ENCODE measurements at places on chromosomes 3 and 15. TPM values are rescaled to one million over a fixed set of nuclear protein-coding genes. Genes with fewer than 3 reads are reported as not detected.

- no peaks in the 10 kb centered on the region for H3K27me3 ChIP-seq
- no peak for DNase-seq
- H3K36me3 ChIP-seq = no peaks in the 10 kb centered on the region
Measured at GRCh38 chr3:67559029-67559605, 95.3 kb downstream of the SUCLG2 start.

DNA sequence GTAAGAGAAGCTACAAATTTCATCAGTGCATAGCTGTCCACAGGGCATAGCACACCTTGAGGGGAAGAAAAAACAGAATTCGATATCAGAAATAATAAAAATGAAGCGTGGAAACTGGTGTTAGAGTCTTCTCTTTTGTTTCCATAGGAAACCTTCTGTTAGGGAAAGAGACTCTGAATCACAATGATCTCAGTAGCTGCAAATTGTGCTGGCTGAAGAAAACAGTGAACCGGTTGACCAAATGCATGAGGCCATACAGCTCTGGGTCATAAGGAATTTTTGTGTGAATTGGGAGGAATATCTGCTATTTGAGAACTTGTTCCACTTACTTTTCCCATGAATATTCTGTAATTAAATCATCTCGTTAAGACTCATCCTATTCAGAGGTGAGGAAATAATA lies 580.2 kb upstream of the NECTIN3 start:
- no peaks in the 10 kb centered on the region for H3K36me3 ChIP-seq
- H3K27me3 ChIP-seq = no peaks in the 10 kb centered on the region
- H3K4me3 ChIP-seq = no peak overlapping the region
- no peaks in the 10 kb centered on the region for H3K4me1 ChIP-seq
- DNase-seq = no peak

DNA sequence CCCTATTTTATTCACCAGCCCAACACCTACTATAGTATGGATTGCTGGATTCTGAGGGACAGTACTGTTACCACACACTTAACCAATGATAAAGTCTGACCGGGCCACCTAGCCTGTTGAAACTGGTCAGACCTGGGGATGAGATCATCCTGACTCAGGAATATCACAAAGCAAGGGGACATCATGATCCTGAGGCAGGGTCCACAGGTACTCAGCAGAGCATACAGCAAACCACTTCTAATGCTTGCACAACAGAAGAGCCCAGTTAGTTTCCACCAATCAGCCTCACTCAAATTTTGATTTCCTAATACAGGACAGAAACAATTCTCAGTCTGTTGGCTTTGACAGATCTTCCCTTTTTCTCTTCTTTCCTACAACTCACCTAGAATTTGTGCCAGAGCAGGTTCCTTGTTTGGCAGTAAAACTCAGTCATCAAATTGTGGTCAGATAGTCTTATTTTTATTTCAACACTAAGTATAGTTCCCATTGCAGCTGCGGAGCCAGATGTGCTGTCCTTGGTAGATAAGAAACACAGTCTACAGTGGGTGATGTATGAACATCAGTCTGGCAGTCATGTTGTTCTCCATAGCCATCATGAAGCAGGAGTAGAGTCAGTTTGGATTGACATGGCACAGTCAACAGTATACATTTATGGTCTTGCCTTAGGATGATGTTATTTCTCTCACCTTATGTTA lies 90.1 kb upstream of the PRR23C start:
- no peak for DNase-seq
- no peak overlapping the region for H3K4me3 ChIP-seq
- no peaks in the 10 kb centered on the region for H3K36me3 ChIP-seq
- H3K27ac ChIP-seq = no peak overlapping the region

DNA sequence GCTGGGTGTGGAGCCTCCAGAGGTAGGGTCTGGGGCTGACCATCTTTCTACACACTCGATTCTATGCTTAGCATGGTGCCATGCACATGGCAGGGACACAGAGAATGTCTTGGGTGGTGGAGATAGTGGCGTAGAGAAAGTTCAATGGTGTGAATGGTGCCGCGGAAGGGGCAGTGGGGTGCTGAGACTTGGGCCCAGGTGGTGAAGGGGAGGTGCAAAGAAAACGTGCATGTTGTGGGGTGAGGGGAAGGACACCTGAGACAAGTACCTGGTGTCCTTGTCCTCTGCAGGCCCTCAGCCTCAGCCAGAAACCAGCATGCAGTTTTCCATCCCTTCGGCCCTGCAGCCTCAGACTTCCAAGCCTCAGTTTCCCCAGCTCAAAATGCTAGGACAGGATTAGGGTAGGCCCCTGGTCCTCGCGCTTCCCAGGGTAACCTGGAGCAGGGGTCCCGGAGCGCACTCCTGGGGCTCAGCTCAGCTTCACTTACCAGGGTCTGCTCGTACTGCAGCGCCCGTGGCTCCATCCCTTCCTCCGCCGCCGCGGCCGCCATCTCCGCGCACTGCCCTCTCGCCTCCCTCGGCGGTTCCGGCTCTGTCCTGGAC lies 375 bp downstream of the CLCN2 start:
- H3K27ac ChIP-seq = peak overlapping the region; percentile 95
- H3K27me3 ChIP-seq = peaks cover 13% of the 10 kb centered on the region
- DNase-seq = no peak
- peak overlapping the region; percentile 94 for H3K4me3 ChIP-seq
- H3K36me3 ChIP-seq = no peaks in the 10 kb centered on the region
- peaks cover 20% of the 10 kb centered on the region for H3K4me1 ChIP-seq

- no peak for DNase-seq
- no peaks in the 10 kb centered on the region for H3K27me3 ChIP-seq
- no peaks in the 10 kb centered on the region for H3K4me1 ChIP-seq
- H3K27ac ChIP-seq = no peak overlapping the region
Measured at GRCh38 chr3:41405466-41405865, 206.2 kb downstream of the CTNNB1 start.

DNA sequence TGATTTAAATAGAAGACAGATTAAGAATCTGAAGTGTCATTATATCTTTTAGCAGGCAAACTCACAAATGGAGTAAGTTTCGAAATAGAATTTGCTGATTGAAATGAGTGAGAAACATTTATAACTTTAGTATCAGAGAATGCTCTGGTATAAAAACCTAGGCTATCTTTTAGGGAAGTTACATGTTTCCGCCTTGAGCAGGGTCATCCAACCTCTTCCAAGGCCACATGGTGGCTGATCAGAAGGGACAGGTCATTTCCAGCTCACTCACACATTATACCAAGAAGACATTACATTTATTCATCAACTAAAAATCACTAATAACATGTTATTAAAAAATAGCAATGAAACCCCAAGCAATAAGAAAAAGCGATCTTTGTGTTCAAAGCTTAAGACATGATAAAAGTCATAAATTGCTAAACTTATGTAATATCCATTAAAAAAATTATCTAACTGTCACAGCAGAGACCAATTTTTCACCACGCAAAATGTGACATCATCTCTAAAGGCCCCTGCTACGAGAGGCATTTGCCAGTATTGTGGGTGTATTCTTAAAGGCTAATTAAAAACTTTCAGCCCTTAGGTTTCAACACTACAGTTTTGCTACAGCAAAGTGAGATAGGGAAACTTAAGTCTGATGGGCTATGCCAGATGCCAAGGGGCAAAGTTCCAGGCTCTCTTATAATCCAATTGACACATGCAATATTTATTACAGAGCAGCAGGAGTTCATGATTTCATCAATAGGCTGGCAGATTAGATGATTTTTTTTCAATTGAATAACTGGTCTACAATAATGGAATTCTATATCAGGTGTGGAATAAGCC lies 240.4 kb upstream of the TBL1XR1 start:
- H3K4me3 ChIP-seq = no peak overlapping the region
- H3K27ac ChIP-seq = no peak overlapping the region
- H3K27me3 ChIP-seq = no peaks in the 10 kb centered on the region

DNA sequence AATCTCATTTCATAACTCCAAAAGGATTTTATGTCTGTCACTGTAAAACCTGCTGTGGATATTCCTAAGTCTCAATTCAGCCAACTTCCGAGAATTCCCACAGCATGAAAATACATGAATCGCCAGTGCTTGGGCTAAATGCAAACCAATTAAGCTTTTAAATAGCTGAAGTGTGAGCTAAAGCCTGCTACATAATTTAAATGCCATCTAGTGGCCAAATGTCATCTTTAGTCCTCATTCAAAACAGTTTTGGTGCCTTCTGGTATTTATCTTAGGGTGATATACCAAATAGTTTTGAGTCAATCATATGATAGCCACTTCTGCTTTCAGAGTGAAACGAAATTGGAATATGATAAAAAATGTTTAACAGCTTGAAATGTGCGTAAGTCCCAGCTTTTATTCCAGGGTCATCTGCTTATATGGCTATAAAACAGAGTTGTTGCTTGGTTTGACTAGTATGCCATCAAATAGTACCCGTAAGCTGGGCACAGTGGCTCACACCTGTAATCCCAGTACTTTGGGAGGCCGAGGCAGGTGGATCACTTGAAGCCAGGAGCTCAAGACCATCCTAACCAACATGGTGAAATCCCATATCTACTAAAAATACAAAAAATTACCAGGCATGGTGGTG lies 41.8 kb upstream of the CCNL1 start:
- peaks cover 5% of the 10 kb centered on the region for H3K4me1 ChIP-seq
- no peaks in the 10 kb centered on the region for H3K27me3 ChIP-seq
- peak; percentile 30 for DNase-seq

DNA sequence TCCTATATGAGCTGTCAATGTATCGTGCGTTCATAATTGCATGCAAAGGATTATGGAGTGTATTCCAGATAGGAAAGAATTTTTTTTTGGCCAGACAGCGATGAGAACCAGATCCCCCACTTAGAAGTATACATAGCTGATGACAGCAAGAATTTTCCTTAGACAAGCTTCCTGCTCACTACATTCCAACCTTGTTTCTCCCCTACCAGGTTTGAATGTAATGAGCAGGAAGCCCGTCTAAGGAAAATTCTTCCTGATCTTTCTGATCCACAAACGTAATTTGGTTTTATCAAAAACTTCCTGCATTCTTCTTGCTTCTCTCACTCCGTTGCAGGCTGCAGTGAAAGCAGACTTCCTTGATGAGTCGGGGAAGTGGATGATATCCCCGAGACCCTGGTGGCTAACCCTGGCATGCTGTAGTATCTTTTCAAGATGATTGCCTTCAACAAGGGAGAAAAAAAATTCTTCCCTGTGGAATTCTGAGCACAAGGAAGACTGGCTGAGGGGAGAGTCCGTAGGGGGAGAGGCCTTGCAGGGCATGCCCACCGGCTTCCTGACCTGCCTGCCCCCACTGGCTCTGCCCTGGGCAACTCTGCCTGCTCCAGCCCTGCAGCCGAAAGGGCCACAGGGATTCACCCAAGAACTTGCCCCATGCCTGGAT lies 243.1 kb downstream of the TLE3 start:
- no peak overlapping the region for H3K4me3 ChIP-seq
- H3K27ac ChIP-seq = no peak overlapping the region
- H3K36me3 ChIP-seq = no peaks in the 10 kb centered on the region

DNA sequence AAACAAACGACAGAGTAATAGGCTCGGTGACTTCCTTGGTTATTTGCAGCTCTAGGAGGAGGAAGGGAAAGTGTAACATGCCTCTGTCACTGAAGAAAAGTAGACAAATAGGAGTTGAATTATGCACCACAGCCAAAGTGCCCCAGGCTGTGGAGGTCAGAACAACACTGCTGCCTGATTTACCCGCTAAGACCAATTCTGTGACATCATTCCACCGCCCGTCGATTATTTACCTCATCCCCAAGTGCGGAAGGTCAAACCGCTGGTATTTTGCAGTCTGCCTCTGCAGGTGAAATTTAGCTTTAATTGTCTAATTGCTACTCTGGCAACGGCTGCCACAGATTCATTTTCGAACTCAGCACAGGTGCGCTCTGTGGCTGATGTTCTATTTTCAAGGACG lies 106.3 kb upstream of the PRICKLE2 start:
- no peaks in the 10 kb centered on the region for H3K36me3 ChIP-seq
- no peaks in the 10 kb centered on the region for H3K27me3 ChIP-seq
- no peak for DNase-seq
- peaks cover 3% of the 10 kb centered on the region for H3K4me1 ChIP-seq

DNA sequence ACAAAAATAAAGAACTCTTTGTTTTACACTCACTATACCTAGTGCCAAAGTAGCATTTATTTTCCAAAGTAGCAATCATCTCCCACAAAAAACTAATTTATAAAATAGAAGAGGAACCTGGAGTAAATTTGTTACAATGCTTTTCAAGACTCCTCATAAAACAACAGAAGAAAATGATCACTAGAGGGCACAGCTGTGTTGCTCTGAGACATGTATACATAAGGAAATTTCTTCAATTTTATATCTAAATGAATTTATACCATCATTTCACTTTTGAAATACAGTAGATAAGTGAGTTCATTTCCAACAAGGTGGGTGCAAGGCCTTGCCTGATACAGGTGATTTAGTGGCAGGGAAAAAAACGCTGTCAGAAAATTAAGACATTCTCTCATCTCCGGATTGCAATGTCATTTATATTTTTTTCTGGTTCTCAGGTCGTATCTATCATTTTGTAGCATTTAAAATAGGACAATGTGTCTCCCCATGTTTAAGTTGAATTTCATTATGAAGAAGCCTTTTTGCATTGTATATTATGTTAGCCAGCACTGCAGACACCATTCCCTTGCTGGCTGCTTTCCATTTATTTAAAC lies 25.3 kb upstream of the ARHGEF26 start:
- DNase-seq = no peak
- no peak overlapping the region for H3K27ac ChIP-seq
- H3K27me3 ChIP-seq = no peaks in the 10 kb centered on the region
- no peak overlapping the region for H3K4me3 ChIP-seq

DNA sequence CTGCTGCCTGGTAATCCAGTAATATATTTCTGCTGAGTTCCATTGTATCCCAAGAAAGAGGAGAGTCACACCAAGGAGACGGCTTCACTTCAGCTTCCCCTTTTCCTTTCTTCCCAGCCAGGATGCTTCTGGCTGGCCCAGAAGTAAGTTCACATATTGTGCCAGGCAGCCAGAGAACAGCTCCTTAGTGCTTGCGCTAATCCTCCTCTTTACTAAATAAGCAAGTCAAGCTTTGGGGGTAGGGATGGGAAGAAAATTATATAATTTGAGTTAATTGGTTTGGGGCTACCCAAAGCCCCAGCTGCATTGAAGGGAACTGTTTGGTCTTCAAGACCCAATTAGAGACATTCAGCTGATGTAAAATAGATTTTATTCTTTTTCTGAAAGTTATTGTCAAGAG lies 218.8 kb upstream of the HES1 start:
- H3K27ac ChIP-seq = no peak overlapping the region
- H3K36me3 ChIP-seq = no peaks in the 10 kb centered on the region
- H3K27me3 ChIP-seq = no peaks in the 10 kb centered on the region
- no peak for DNase-seq
- no peak overlapping the region for H3K4me3 ChIP-seq
- H3K4me1 ChIP-seq = no peaks in the 10 kb centered on the region

Gene HDGFL3
- 29.0 TPM for total RNA-seq

Gene SCAANT1
- not detected for total RNA-seq

Gene MESP2
- total RNA-seq = 0.35 TPM

Gene ASB14
- 0.13 TPM for total RNA-seq

Gene ROPN1
- total RNA-seq = not detected

Gene KLHL6
- 8.2 TPM for total RNA-seq

Gene MKRN3
- total RNA-seq = not detected

Gene NANOGP8
- 0.60 TPM for total RNA-seq

Gene B3GNT5
- total RNA-seq = 45.2 TPM

Gene ITIH1
- total RNA-seq = 0.18 TPM

Gene RNU5B-1
- 26.6 TPM for total RNA-seq

Data from left lung (tissue), 14 donors.